T-helper 9 cell (primary cell): ENCODE measurements at places on chromosomes 6 and 20.

GRCh38 chr20:23634985-23635767 lies 2.6 kb downstream of the CST3 start:
- DNase-seq: no peak

- no peak for DNase-seq
Observed at GRCh38 chr6:76509397-76509796, 436.9 kb upstream of the IMPG1 start.

DNA sequence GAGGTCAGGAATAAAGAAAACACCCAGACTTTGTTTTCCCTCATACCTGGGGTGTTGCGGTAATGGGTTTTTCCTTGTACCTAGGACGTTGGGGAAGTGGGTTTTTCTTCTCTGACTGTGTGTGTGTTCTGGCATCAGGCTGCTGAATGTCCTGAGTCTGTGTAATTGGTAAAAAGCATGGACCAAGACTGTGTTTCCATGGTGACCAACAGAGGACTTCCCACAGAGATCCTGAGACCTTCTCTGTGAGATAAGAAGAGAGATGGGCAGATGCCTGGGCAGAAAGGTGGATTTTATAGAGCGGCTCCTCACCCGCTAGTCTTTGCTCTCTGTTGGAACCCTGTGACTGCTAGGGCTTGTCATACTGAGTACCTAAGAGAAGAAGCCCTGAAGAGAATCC lies 135.4 kb upstream of the GGTLC1 start:
- no peak for DNase-seq

DNA sequence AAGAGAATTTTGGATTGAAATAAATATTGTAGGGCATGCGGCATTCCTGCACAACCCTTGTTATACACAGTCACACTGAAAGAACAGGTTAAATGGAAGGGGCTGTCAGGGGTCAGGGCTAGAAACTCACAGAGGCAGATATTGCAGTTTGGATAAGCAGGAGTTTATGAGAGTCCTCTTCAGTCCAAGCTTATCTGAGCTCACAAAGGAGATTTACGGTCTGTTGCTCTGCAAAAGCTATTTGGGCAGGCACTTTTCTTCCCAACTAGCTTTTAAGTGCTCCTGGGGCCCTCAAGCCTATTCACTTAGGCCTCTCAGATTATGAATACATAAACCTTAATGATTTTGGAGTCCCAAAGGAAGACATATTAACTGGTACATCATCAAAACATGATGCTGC lies 156.2 kb downstream of the SOX4 start:
- no peak for DNase-seq

DNA sequence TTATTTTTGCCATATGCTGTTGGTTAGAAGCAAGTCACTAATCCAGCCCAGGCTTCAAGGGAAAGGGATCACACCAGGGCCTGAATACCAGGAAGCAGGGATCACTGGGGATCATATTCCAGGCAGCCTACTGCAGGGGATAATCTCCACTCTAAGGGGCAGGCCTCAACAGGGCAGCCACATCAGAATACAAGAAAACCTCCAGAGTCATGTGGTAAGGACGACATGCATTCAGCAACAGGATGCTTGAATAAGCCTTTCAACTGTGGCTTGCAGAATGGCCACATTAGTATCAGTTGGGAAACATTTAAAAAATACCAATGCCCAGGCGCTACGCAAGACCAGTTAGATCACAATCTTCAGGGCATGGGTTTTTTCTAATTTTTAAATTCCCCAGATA lies 109.1 kb downstream of the LY86 start:
- DNase-seq: no peak

DNA sequence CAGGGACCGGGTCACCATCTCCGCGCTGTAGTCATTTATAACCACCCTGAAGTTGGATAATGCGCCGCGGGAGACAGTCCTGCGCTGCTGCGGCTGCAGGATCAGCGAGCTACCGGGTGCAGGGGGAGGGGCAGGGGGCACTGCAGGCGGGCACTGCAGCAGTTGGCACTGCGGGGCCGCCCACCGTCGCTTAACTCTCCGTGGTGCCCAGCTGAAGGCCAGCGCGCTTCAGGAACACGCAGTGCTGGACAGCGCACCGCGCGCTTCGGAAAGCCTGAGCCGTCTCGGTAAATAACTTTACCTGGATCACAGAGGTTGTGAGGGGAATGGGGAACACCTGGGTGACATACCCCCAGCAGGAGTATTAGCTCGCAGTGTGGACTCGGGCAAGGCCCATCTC lies 12.4 kb upstream of the LRFN2 start:
- DNase-seq: no peak

- no peak for DNase-seq
Observed at GRCh38 chr20:6185268-6185667, 62.4 kb upstream of the FERMT1 start.

DNA sequence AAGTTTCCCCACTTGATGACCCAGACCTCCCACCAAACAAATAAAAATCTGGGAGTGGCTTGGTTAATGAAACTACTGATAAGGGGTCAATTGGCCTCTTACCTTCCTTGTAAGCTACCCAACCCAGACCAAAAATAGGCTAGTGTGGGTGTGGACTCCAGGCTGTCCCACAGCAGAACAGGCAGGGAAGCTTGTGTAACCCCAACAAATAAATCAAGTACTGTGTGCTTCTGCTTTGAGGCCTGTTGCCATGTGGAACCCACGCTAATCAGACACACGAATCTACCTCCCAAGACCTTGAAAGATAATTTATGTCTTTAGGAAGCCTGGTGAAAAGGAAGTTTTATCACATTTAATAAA lies 33.7 kb upstream of the PAQR8 start:
- DNase-seq: no peak

- DNase-seq: no peak
Observed at GRCh38 chr6:158060455-158061360, 79.0 kb downstream of the SYNJ2 start.

DNA sequence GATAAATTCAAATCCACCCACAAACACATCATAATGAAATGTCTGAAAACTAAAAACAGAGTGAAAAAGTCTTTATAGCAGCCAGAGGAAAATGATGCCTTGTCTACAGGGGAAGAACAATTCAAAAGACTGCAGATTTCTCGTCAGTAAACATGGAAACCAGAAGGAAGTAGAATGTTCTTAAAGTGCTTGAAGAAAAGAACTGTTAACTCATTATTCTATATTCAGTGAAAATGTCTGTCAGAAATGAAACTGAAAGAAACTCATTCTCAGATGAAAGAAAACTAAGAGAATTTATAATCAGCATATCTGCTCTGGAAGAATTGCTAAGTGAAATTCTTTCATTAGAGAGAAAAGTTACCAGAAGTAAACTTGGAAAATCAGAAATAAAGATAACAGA lies 416.1 kb downstream of the TBC1D32 start:
- DNase-seq: no peak

- no peak for DNase-seq
Observed at GRCh38 chr6:40378071-40378724, 209.0 kb downstream of the LRFN2 start.

DNA sequence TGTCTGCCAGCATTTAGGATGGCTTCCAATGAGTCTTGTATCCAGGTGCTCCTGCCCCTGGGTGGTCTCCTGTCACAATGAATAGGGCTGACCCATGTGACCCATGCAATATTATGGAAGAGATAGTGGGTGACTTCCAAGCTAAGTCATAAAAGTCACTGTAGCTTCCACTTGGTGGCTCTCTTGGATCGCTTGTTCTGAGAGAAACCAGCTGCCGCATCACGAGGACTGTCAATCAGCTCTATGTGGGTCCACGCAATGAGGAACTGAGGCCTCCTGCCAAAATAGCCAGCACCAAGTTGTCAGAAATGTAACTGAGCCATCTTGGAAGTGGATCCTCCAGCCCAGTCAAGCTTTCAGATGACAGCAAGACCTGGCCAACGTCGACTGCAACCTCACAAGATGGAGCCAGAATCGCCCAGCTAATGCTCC lies 14.9 kb upstream of the MATN4 start:
- no peak for DNase-seq

GRCh38 chr6:146697921-146698320 lies 99.1 kb downstream of the ADGB start:
- DNase-seq: no peak

GRCh38 chr6:91083211-91083610 lies 496.3 kb upstream of the MAP3K7 start:
- DNase-seq: no peak

DNA sequence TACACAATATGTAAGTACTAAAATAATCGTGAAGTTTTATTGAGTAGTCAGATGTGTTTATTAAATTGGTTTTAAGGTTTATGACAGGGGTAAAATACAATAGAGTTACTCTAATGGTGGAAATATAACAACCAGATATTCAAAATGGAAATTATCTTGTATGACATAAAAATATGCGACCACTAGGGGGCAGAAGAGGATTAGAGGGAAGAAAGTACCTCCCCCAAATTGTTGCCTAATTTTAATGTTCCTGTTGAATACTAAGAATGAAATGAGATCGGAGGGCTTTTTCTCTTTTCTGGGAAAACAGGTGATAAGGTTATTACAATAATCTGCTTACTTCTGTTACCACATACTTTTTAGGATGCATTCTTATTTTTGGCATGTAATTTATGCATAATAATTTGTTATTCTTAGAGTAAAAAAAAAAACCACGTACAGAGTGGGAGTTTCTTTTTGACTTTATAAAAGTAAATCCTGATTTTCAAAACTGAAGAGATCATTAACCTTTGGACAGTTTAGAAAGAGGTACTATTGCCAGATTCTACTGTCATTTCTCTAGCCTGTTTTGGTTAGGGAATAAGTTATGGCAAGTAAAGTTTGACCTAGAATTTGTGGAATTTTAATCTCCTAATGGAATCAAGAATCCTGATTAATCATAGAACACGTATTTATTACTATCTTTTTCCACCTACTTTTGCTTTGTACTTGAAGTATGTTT lies 159.2 kb downstream of the CD109 start:
- no peak for DNase-seq

DNA sequence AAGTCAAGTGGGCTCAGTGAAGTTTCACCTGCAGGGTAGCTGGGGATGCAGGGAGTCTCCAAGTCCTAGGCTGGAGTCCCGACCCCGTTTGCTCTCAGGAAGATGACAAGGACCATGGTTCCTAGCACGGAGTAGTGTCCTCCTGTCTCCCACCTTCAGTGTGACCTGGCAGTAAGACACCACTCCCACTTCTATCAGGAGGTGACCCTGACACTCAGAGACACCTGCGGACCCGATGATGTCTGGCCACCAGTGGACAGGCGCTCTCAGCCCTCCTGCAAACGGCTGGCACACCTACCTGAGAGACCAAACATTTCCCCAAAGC lies 1.1 kb downstream of the SOD2 start:
- DNase-seq: no peak

DNA sequence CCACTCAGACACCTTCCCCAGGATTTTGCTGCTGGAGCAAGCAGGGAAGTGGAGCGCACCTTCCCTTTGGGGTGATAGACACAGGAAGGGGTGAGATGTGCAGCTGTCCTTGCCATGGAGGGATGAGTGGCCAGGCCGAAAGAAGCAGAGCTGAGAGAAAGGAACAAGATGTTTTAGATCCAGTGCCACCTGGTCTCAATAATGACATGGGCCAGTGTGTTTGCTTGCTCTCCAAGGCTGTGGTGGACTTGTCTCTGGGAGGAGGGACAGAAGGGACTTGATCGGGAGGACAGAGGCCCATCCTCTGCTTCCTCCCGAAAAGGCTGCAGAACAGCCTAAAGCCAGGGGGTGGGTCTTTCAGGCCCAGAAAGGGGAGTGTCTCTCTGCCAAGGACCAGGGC lies 61.7 kb upstream of the CCDC167 start:
- DNase-seq: no peak

GRCh38 chr6:39389484-39389767 lies 66.9 kb upstream of the KCNK16 start:
- DNase-seq: no peak
